ENCODE measurements at places on chromosomes 7 and 10.

DNA sequence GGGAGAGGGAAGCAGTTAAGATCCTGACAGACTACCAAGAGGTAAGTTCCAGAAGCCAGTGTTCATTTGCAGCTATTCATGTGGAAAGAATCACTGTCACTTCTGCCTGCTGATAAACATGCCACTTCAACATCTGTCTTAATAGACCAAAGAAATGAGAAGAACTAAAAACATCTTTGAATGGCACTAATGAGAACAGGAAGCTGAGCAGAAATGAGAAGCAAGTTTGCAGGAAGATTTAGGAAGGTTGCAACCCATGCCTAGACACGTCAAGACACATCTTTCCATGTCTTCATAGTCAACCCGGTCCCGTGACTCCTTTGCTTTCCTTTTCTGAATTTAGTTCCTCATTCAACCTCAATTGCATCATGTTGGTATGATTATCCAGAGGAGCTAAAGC is 180.0 kb downstream of the PDE1C start:
- peak; percentile 95 for DNase-seq

- no peak for DNase-seq
Measured at GRCh38 chr10:31058795-31059703, 27.4 kb upstream of the ZNF438 start.

- peak; percentile 52 for DNase-seq
Measured at GRCh38 chr10:14601872-14602725, 172.6 kb downstream of the FAM107B start.

GRCh38 chr10:104641937-104642657 is 1.0 kb downstream of the SORCS3 start:
- DNase-seq, result no peak

- DNase-seq, result no peak
Measured at GRCh38 chr7:20513897-20514296, 101.6 kb upstream of the ABCB5 start.

GRCh38 chr10:20744821-20745220 is 152.3 kb downstream of the NEBL start:
- no peak for DNase-seq

DNA sequence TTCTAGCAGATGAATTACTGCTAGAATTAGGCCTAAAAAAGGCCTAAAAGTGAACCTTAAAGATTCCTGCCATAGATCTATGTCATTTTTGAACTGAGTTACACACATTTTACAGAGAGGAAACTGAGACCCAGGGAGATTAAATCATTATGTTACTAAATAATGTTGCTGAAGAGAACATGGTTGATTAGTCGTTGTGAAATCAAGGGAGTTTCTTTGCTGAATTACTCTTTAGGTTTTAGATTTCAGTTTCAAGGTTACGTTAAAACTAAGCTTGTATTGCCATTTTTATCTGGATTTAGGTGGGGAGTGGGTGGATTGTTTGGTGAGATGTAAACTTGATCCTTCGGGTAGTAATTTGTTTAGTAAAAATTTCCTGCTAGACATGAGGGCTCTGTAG is 21.3 kb downstream of the CDK14 start:
- DNase-seq, result no peak

DNA sequence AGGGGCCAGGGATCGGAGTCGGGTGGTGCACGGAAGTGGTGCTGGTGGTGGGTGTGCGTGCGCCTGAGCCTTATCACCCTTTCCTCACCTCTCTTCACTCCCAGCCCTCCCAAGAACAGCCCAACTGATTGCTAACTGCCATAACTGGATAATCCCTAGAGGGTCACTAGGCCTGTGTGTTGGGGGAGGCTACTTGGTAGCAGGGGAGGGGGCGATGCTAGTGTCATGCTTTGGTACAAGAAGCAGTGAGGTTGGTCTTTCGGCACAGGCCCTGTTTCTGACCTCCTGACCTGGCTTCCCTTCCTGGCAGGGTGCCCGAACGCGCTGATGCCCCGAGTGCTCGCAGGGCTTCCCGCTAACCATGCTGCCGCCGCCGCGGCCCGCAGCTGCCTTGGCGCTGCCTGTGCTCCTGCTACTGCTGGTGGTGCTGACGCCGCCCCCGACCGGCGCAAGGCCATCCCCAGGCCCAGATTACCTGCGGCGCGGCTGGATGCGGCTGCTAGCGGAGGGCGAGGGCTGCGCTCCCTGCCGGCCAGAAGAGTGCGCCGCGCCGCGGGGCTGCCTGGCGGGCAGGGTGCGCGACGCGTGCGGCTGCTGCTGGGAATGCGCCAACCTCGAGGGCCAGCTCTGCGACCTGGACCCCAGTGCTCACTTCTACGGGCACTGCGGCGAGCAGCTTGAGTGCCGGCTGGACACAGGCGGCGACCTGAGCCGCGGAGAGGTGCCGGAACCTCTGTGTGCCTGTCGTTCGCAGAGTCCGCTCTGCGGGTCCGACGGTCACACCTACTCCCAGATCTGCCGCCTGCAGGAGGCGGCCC is 652 bp downstream of the KAZALD1 start:
- DNase-seq, result peak; percentile 44

GRCh38 chr10:105988848-105989247 is 1175.7 kb downstream of the SORCS1 start:
- DNase-seq, result no peak

DNA sequence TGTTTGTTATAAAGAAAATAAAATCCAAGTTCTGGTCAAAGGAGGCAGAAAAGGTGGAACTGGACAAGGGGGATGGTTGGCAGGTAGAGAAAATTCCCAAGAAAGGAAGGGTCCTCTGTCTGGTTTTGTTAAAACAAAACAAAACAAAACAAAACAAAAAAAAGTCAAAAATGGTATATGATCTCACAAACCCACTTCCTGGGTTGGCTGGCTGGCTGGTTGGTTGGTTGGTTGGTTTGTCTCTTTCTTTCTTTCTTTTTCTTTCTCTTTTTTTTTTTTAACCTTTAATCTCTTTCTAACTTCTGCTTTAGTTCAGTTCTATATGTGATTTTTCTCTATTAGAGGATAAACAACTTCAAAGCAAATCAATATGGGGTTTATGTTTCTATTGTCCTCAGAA is 41.1 kb upstream of the CPN1 start:
- no peak for DNase-seq

DNA sequence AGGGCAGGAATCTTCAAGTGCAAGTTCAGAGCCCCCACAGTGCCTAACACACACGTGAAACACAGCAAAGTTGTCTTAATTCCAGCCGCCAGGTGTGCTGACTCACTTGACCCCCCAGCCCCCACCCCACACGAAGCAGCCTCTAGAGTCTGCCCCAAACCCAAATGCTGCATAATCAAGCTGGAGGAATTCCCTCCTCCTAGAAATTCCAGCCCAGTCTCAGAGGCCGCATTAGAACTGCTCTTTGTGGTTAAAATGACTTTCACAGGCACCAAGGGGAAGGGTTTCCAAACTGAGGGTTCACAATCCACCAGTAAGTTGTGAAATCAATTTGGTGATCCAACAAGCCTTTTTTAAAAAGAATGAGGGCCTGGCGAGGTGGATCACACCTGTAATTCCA is 67.0 kb upstream of the PLXNA4 start:
- no peak for DNase-seq

- DNase-seq, result peak; percentile 51
Measured at GRCh38 chr7:134184767-134185166, 57.6 kb downstream of the LRGUK start.

DNA sequence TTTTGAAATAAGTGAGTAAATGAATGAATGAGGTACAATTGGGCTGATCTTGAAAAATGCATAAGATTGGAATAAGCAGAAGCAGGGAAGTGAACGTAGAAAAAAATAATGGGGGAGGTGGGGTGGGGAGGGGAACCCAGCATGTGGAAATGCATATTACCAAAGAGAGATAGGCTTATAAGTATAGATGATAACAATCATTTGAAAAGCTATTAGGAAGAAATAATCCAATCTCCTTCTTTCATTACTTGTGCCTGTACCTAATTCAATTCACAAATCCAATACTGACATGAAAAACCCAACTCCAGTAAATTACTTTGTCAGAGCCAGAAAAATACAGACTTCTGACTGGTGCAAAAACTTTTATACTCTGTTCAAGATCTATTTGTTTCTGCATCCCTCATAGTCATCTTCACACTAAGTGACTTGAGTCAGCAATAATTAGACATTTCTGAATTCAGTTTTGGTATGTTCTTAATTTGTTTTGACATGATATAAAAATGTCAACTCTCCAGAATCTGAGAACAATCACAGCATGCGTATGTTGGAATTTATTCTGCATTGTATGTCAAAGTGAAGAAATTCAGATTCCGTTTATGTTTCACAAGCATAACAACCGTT is 99.2 kb downstream of the IQUB start:
- DNase-seq, result no peak

DNA sequence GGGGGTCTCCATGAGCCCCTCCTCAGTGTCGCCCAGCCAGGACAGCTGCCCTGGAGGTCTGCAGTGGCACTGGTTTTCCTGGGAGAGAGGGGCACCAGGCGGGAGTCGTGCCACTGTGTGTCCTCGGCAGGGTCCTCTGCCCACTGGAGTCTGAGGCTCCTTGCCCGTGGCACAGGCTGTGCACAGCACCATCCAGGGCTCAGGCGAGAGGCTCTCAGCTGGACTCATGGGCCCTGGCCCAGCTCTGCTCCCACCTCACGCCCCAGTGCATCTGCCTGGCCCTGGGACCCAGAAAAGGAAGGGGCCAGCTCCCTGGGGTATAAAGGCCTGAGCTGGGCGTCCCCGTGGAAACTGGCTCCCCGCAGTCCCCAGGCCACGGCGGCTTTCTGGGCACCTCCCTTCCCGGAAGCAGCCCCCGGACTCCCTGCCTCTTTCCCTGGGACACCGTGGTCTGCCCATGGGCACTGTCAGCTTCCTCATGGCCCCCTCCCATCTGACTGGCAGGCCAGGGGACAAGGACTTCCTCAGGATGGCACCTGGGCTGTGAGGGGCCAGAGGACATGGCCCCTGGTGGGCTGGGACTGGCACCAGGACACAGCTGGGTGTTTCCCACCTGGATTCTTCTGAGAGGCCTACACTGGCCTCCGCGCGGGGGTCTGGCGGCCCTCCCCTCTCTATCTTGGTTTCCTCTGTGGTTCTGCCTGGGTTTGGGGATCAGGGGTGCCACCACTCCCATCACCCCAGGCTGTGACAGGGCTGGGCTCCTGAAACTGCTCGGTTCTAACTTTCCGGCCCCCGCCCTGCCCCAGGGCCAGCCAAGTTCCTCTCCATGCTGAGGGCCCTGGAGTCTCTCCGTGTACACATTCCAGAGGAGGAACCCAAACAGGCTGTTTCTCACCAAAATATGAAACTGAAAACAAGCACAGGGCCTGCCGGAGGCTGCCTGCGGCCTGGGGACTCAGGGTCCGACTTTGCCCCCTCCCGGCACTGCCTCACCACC is 5.5 kb downstream of the FOXL3 start:
- no peak for DNase-seq

DNA sequence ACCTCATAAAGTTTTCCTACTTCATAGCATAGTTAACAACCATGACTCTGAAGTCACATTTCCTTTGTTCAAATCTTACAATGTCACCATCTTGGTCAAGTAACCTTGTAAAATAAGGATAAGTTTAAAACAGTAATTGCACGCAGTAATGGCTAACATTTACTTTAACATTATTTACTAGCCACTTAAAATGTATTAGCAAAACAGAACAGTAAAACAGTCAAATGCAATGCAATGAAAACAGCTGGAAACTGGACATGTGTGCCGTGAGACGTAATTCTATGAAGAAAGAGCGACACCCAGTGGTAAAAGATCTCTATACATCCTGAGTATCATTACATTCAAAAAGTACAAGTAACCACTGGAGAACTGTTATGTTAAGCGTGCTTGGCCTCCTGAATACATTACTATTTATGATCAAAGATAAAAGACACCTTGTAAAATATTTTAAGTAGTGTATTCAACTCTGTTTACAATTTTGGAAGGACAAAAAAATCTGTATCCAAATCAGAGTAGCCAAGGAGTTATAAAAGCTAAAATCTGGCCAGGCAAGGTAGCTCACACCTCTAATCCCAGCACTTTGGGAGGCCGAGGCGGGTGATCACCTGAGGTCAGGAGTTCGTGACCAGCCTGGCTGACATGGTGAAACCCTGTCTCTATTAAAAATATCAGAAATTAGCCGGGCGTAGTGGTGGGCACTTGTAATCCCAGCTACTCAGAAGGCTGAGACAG is 27.2 kb downstream of the ATE1 start:
- peak; percentile 45 for DNase-seq

- DNase-seq, result no peak
Measured at GRCh38 chr7:80134536-80135308, at the start of gene GNAI1. Gene GNAI1, plus strand, starts transcription at chr7:80134831. Its CDS starts 330 bp downstream, at chr7:80135161.

GRCh38 chr7:90187507-90188050 is 24.0 kb upstream of the STEAP2 start:
- no peak for DNase-seq

DNA sequence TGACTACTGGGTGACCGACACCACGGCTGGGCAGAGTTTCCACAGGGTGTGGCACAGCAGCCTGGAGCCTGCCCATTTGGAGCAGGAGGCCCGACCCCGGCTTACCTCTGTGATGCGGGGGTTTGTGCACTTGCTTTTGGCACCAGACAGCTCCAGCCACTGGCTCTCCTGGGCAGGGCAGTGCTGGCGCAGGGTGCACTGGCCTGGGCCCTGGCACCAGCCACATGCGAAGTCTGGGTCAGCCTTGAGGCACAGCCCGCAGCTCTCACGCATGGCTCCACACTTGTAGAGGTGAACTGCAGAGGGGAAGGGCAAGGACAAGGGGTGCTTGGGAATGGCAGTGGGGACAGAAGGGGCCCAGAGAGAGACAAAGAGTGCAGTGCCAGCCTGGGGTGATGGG is 373.7 kb downstream of the PLXNA4 start:
- DNase-seq, result no peak

- peak; percentile 21 for DNase-seq
Measured at GRCh38 chr7:80288175-80289122, 153.8 kb downstream of the GNAI1 start.

Measured in inflammatory macrophage (primary cell).